Naive thymus-derived CD4-positive, alpha-beta T cell (primary cell): ENCODE measurements at places on chromosomes 4 and X.

DNA sequence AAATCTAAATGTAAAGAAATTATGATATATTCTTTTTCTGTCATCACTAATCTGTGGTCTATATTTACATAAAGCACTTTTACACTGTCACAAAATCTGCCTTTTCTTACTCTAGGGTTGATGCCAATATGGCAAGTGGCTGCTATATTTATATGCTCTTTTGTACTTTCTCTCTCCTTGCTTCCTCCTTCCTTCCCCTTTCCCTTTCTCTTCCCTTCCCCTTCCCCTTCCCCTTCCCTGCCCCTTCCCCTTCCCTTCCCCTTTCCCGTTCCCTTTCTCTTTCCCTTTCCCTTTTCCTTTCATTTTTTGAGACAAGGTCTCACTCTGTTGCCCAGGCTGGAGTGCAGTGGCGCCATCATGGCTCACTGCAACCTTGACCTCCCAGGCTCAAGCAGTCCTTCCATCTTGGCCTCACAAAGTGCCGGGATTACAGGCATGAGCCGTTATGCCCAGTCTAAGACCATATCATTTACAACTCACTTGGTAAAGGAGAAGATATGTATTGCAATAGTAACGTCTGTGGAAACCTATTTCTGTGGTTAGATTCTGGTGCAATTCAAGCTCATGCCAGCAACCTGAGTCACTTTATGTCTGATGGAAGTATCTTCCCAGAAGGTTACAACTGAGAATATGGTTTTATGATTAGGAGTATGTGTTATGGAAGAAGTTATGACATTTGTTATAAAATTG lies 13.9 kb upstream of the PLAC8 start:
- DNase-seq = no peak
- H3K36me3 ChIP-seq = no peaks in the 10 kb centered on the region
- H3K4me3 ChIP-seq = no peak overlapping the region
- H3K27me3 ChIP-seq = no peaks in the 10 kb centered on the region
- H3K4me1 ChIP-seq = no peaks in the 10 kb centered on the region
- H3K27ac ChIP-seq = no peak overlapping the region

DNA sequence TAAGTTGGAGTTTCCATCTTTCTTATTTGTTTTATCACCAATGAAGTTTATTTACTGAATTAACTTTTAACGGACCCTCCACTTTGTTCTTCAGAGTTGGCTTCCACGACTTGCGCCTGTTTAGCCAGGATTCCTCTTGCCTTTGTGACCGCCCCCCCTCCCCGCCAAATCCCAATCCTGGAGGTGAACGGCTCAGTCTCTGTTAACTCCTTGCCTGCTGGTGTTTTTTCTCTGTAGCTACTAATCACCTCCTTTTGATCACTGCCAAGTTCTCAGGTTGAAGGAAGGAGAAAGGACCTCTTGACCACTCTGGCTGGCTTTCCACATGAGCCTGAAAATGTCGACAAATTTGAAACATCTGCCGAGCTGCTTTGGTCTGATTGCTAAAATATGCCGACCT lies 46.8 kb upstream of the BCOR start:
- H3K36me3 ChIP-seq = no peaks in the 10 kb centered on the region
- no peak for DNase-seq
- H3K27me3 ChIP-seq = no peaks in the 10 kb centered on the region
- H3K27ac ChIP-seq = no peak overlapping the region
- H3K4me3 ChIP-seq = no peak overlapping the region

DNA sequence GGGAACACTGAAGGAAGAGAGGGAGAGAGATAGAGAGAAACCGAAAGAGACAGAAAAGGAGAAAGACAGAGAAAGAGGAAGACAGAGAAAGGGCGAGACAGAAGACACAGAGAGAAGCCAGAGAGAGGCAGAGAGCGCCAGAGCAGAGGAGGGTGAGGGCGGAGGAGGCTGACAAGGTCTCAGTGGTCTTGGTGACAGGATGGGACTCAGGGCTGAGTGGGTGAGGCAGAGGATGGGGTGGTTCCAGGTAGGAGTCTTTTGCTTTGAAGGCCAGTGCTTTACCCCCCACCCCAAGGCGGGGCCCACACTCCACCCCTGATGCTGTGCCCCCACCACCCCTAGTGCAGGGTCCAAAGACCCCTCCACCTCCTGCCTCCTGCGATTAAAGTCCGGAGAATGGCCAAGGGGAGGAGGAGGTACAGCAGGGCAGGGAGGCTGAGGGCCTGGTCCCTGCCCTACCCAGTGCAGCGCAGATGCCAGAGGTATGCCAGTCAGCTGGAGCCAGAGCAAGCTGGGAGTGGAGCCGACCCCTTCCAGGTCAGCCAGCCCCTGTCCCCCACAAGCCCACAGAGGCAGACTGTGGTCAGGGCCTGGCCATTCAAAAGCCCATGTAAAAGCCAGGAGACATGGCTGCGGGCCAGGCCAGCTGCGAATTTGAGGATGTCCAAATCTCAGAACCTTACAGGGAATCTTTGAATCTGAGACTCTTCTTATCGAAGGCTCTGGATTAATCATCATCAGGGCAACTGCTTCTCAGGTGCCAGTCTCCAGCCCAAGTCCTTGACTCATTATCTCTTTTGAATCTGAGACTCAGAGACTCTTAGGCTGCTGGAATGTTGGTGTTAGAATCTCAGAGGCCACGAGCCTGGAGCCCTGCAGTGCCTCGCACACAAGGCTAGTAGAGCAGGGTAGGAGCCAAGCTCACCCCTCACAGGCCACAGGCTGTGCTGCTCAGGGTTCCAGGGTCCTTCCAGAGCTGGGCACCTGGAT lies 758 bp downstream of the IQSEC2 start:
- DNase-seq = no peak
- H3K4me3 ChIP-seq = no peak overlapping the region
- no peaks in the 10 kb centered on the region for H3K4me1 ChIP-seq
- H3K36me3 ChIP-seq = no peaks in the 10 kb centered on the region
- H3K27ac ChIP-seq = no peak overlapping the region

DNA sequence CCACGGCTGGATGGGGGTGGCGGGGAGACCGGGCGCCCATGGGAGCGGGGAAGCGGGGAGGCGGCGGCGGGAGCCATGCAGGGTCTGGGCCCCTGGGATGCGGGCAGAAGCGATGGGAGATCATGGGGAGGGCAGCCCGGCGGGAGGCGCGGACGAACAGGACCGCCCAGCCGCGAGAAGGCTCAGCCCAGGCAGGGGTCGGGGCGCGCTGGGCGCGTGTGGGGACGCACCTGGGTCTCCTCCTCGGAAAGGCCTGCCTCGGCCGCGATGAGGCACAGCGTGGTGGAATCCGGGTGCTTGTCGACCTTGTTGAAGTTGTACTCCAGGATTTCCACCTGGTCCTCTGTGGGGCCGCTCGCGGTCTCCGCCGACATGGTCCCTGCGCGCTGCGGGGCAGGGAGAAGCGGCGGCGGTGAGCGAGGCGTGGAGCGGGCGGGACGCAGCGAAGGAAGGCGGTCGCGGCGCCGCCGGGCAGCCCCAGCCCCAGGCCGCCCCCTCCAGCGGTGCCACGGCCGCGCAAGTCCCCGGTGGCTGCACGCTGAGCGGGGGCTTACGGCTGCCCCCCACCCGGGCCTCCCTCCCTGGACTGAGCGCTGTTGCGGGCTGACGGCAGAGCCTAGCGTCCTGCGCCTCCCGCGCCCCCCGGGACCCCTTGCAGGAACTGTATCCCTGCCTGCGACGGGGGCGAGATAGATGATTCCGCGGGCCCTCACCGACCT lies 25.3 kb downstream of the HOPX start:
- peaks cover 35% of the 10 kb centered on the region for H3K4me1 ChIP-seq
- no peak overlapping the region for H3K27ac ChIP-seq
- peaks cover 3% of the 10 kb centered on the region for H3K27me3 ChIP-seq
- H3K36me3 ChIP-seq = no peaks in the 10 kb centered on the region
- no peak for DNase-seq

DNA sequence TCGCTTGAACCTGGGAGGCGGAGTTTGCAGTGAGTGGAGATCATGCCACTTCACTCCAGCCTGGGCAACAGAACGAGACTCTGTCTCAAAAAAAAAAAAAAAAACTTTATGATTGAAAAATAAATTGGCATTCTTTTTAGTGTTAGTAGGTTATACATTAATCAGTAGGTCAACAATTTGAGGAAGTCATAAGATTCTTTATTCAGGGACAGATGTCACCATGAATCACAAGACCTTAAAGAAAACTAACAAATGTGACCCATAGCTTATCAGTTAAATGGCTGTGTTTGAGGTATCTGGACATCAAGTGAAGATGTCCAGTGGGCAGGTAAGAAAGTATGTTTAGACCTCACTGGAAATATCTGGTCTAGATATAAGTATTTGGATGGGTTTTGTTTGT lies 9.3 kb upstream of the PRMT9 start:
- no peak overlapping the region for H3K27ac ChIP-seq
- no peaks in the 10 kb centered on the region for H3K27me3 ChIP-seq
- H3K36me3 ChIP-seq = no peaks in the 10 kb centered on the region
- DNase-seq = no peak
- no peaks in the 10 kb centered on the region for H3K4me1 ChIP-seq
- H3K4me3 ChIP-seq = no peak overlapping the region

DNA sequence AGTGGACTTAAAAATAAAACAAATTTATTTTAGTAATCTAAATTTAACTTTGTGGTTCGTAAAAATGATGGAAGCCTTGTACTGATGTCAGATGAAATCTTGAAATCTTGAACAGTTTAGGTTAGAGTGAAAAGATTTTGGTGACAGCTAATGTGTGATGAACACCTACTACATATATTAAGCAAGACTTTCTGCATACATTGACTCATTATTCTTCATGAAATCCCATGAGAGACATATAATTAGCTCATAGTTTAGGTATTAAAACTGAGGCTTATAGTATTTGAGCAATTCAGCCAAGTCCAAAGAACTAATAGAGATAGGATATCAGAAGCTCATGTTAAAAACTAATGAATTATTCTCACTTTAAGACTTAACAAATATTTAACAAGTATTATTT lies 66.9 kb upstream of the PCDH7 start:
- H3K27ac ChIP-seq = no peak overlapping the region
- H3K27me3 ChIP-seq = no peaks in the 10 kb centered on the region
- no peak overlapping the region for H3K4me3 ChIP-seq
- H3K36me3 ChIP-seq = no peaks in the 10 kb centered on the region
- DNase-seq = no peak

DNA sequence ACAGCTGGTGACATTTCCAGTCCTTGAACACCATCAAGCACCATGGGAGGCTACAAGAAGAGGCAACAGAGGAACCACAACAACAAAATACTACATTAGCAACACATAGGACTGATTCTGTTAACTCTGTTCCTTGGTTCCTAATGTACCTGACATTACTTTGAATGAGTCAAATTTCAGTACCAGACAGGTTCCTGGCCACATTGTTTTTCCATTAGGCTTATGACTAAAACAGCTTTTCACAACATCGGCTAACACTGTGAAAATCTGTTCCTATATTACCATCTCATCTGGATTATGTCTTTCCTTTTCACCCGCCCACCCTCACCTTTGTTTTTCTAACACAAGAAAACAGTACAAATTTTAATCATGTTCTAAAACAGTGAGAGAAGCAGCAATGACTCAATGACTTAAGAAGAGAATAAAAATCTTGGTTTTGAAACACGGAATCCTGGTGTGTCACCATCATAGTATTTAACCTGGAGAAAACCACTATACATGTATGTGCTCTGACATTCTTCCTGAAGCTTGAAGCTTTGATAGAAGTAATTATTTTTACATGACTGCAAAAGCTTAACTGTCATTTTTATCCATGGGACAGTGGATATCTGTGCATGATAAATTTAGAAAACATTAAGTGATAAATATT lies 143.9 kb downstream of the SCFD2 start:
- no peak overlapping the region for H3K27ac ChIP-seq
- no peak for DNase-seq
- H3K4me3 ChIP-seq = no peak overlapping the region
- no peaks in the 10 kb centered on the region for H3K36me3 ChIP-seq
- H3K4me1 ChIP-seq = no peaks in the 10 kb centered on the region
- H3K27me3 ChIP-seq = no peaks in the 10 kb centered on the region
